ENCODE measurements at places on chromosomes 2 and 18. TPM values are rescaled to one million over a fixed set of nuclear protein-coding genes. Genes with fewer than 3 reads are reported as not detected.

- DNase-seq = no peak
Measured at GRCh38 chr2:190149908-190150307, 87.4 kb upstream of the MSTN start.

Gene MBP
- 0.21 TPM for total RNA-seq

DNA sequence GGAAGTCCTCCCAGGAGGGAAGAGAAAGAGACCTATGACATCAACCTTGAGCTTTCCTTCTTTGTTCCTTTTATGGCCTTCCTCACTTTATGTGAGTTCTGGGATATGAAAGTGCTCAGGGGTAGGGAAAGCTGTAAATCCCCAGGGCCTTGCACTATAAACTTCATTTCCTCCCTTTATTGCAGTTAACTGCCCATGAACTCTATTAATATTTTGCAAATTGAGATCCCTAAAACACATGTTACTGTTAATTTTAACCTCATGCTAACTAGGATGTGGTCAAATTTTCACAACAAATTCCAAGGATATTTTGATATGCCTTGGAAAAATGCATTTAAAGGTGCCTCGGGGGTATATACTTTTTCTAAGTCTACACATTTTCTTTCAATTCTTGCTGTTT is 359.9 kb downstream of the OSR1 start:
- no peak for DNase-seq

- no peak for DNase-seq
Measured at GRCh38 chr2:122139739-122140420, 384.4 kb downstream of the TSN start.

- DNase-seq = peak; percentile 48
Measured at GRCh38 chr2:149767516-149767974, 180.0 kb upstream of the MMADHC start.

- DNase-seq = peak; percentile 68
Measured at GRCh38 chr2:102806250-102806837, 44.5 kb downstream of the TMEM182 start.

- DNase-seq = peak; percentile 77
Measured at GRCh38 chr2:74893332-74893731, 59.4 kb downstream of the HK2 start.

Gene SCN2A
- 0.83 TPM for total RNA-seq

DNA sequence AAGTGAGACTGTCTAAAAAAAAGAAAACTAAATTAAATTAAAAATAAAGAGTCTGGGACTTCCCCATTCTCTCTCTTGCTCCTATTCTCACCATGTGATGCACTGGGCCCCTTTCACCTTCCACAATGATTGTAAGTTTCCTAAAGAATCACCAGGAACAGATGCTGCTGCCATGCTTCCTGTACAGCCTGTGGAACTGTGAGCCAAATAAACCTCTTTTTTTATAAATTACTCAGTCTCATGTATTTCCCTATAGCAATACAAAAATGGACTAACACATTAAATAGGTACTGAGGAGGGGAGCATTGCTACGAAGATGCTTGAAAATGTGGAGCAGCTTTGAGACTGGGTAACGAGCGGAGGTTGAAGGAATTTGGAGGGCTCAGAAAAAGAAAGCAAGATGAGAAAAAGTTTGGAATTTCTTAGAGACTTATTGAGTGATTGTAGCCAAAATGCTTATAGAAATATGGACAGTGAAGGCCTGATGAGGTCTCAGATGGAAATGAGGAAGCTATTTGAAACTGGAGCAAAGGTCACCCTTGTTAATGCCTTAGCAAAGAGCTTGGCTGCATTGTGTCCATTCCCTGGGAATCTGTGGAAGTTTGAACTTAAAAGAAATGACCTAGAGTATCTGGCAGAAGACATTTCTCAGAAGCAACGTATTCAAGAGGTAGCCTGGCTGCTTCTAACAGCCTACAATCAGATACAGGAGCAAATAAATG is 128.7 kb downstream of the EIPR1 start:
- no peak for DNase-seq

DNA sequence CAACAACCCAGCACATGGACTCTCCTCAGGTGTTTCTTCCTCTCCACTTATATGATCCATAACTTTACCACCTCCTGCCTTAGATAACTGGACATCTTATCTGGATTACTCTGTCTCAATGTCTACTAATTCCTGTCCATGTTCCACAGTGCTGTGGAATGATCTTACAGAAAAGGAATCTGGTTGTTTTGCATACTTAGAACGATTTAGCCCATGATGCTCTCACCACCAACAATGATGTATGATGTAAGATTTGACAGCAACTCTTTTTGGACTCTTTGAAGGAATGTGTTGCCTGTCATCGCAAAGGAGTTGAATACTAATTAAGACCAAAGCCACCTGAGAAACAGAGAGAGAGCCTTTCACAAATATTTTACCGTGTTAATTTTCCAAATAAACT is 37.7 kb upstream of the SYT4 start:
- no peak for DNase-seq

Gene CPS1
- total RNA-seq = 11.7 TPM

Gene ZSWIM2
- total RNA-seq = not detected

Gene PAX3
- 15.7 TPM for total RNA-seq

- DNase-seq = no peak
Measured at GRCh38 chr2:26492749-26493515, 15.0 kb upstream of the OTOF start.

DNA sequence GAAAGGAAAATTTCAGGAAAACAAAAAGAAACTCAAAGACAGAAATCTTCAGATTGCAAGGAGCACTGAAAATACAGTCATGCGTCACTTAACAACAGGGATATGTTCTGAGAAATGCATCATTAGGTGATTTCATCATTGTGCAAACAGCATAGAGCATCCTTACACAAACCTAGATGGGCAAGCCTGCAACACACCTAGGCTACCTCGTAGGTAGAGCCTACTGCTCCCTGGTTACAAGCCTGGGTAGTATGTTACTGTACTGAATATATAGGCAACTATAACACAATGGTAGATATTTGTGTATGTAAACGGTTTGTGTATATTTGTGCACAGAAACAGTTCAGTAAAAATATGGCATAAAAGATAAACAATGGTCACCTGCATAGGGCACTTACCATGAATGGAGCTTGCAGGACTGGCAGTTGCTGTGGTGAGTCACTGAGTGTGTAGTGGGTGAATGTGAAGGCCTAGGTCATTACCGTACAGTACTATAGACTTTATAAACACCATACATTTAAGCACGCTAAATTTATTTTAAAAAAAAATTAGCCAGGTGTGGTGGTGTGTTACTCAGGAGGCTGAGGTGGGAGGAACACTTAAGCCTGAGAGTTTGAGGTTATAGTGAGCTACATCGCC is 33.4 kb downstream of the SFXN5 start:
- DNase-seq = no peak

DNA sequence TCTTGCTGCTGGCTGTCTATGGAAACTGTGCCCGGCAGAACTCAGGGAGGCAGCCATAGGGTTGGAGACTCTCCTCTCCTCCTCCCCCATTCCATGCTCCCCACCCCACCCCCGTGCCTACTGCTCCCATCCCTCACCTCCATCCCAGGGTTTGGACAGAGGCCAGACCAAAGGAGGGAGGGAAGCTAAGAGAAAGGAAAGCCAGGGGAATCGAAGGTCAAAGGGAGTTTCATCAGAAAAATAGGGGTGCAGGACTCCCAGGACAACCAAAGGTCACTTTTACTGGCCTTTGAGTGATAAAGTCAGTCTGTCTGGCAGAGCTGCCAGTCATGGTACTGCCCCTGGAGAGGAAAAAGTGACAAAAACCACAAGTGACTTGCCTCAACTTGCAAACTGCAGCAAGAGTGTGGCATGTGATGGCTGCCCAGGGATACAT is 187.3 kb upstream of the CTAGE1 start:
- no peak for DNase-seq

DNA sequence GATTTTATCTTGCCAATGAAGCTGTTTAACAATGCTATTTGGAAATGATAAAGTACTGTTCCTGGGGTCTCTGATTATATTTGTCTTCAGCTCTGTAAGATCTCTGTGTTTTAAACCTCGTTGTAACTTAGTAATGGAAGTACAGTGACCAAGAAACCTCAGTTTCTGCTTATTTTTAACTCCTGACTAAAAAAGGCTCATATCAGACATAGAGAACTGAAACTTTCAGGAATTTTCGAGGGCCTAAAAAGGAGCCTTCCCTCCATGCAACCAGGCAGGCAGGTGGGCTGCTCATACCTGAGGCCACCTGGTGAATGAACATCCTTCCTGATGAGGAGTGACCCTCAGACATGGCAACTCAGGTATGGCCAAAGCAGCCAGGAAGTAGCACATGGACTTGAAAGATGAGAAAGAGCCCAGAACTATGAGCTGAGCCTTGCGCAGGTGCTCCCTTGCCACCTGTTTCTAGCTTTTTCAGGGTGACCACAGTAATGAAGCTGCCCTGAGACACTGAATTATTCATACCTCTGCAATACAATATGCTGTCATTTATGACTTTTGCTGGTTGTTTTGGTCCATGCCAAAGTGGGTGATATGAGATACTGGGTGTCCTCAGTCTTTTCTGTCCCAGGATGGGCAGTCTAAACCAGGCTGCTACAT is 23.9 kb downstream of the MYO3B start:
- no peak for DNase-seq

GRCh38 chr2:40488101-40488601 is 36.3 kb upstream of the SLC8A1 start:
- DNase-seq = peak; percentile 26

GRCh38 chr2:151410485-151410834 is 758 bp downstream of the RIF1 start:
- DNase-seq = peak; percentile 36

Gene REEP1
- 4.1 TPM for total RNA-seq

Gene CD8B2
- not detected for total RNA-seq

Gene HOXD11
- 14.0 TPM for total RNA-seq

- DNase-seq = no peak
Measured at GRCh38 chr2:64914247-64914646, 75.0 kb upstream of the SLC1A4 start.

DNA sequence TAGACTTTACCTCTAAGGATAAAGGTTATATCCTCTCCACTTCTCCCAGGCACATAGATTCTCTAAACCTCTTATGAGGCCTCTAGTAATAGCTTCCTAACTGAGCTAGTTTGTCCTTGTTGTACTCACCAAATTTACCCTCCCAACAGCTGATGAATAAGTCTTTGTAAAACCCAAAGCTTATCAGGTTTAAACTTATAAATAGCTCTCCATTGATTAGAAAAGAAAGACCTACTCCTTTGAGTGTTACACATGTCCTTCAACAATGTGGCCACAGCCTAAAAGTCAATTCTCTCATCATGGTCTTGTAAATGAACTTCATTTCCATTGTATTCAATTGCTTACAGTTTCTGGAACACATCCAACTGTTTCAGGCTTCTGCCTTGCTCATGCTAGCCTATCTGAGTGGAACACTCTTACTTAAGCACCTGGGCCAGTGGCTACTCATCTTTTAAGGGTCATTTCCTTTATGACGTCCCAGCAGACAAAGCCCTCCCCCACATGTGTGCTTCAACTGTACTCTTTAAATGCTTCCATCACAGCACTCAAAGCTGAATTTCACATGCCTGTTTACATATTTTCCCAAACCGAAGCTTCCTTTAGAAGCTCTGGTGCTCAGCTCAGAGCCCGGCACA is 131.6 kb downstream of the CDH2 start:
- DNase-seq = no peak

Gene NOSTRIN
- not detected for total RNA-seq

DNA sequence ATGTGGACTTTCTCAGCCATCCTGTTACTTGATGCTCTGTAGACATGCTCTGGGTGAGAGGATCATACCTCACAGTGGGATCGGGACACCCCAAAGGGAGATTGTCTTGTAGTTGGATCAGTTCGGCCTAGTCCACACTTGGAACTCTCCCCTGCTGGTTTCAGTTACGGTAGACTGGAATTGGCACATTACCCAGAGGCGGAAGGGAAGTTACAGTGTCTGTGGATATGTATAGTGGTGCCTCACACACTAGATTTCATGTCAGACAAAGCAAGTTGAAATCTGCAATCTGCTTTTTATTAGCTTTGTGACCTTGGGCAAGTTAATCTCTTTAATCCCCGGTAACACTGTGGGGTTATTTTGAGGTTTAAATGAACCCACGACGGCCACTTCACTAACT is 16.2 kb upstream of the CTAGE1 start:
- DNase-seq = peak; percentile 67

Gene AGPS
- 117 TPM for total RNA-seq

DNA sequence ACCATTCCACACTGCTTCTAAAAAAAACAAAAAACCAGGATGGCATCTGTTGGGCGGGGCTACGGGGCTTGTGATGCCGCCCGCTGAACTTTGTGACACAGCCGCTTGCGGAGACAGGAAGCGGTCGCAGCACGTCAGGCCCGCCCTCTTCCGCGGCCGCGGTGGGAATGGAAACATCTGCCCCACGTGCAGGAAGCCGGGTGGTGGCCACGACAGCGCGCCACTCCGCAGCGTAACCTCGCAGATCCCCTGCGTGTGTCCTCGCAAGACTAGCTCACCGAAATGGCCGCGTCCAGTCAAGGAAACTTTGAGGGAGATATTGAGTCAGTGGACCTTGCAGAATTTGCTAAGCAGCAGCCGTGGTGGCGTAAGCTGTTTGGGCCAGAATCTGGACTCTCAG is 168.5 kb downstream of the SUCLG1 start:
- no peak for DNase-seq

- DNase-seq = no peak
Measured at GRCh38 chr2:173898178-173898668, 67.0 kb downstream of the SP3 start.

- DNase-seq = no peak
Measured at GRCh38 chr2:11319939-11320338, 24.5 kb downstream of the ROCK2 start.

GRCh38 chr2:218081063-218081462 is 12.0 kb downstream of the RUFY4 start:
- no peak for DNase-seq

Gene CD8A
- not detected for total RNA-seq

Gene SP110
- total RNA-seq = 11.5 TPM

DNA sequence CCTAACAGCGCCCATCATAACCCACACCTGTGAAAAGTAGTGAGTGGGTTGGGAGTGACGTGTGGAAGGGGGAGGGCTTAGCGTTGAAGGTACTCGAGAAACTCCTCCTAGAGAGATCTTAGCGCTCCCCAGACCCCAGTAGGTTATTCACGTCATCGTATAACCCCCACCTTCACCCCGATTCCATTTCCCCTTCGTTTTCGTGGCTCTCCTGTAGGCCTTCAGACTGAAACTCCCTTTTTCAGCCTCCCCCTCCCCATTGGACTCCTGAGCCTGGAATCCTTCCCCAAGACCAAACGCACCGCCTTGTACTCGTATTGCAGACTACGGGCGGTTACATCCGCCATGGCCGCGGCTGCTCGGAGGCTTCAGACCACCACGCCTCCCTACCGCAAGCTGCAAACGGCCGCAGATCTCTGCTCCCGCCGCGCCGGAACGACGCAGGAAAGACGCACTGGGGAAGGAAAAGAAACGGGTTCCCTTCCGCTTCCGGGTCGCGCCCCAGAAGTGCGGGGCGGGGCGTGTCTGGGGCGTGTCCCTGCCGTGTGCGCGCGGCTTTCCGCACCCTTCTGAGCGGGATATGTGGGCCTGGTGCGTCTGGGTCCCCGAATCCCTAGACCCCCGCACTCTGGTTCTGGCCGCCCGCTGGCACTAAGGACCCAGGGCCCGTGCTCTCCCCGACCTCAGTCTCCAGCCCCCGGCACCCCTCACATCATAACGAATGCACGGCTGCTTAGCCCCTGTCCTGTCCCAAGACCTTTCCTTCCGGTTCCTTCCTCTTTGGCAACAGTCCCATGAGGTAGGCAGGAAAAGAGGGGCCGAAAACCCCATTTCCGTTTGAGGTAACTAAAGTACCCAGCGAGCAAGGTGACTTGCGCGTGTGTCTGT is at the start of gene SNRNP200:
Gene SNRNP200 (minus strand): TSS at position 456 of the 888 bp plus-strand sequence. CDS start 109 bp downstream, at position 347.
- peak; percentile 92 for DNase-seq
